Renal pelvis (tissue), 12 donors: ENCODE measurements at places on chromosomes 3 and 15. TPM values are rescaled to one million over a fixed set of nuclear protein-coding genes. Genes with fewer than 3 reads are reported as not detected.

GRCh38 chr3:129608087-129608935, 1.8 kb upstream of the PLXND1 start:
- DNase-seq, result no peak

- DNase-seq, result no peak
Observed at GRCh38 chr3:170762064-170762463, 107.9 kb downstream of the RPL22L1 start.

GRCh38 chr3:196320137-196320536, 2.1 kb upstream of the DYNLT2B start:
- no peak for DNase-seq

- no peak for DNase-seq
Observed at GRCh38 chr15:100216182-100216581, 125.6 kb downstream of the ADAMTS17 start.

GRCh38 chr15:64430000-64430735, 30.2 kb upstream of the ZNF609 start:
- DNase-seq, result peak; percentile 56

Gene NLGN1
- polyA plus RNA-seq, result 1.5 TPM

DNA sequence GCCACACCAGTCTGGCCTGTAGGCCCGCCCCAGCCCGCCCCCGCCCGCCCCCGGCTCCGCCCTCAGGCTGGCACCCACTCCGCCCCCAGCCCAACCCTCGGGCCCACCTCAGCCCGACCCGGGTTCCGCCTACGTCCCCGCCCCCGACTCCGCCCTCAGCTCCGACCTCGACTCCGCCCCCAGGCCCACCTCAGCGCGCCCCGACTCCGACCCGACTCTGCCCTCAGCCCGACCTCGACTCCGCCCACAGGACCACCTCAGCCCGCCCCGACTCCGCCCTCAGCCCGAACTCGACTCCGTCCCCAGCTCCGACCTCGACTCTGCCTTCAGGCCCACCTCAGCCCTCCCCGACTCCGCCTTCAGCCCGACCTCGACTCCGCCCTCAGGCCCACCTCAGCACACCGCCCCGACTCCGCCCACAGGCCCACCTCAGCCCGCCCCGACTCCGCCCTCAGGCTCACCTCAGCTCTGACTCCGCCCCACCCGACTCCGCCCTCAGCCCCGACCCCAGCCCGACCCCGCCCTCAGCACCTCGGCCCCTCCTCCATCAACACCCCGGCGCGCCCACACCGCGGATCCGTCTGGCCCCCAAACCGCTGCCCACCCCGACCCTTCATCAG, at the start of gene RAB43:
TSS of gene RAB43 (minus strand) at position 13 of the 620 bp plus-strand sequence. CDS start 315 bp downstream, outside the sequence.
- peak; percentile 93 for DNase-seq

- DNase-seq, result no peak
Observed at GRCh38 chr15:73053398-73053723, 1.1 kb downstream of the NEO1 start.

Gene CCR4
- polyA plus RNA-seq, result 0.28 TPM

- no peak for DNase-seq
Observed at GRCh38 chr3:188624828-188625227, 470.9 kb downstream of the LPP start.

GRCh38 chr3:61524933-61525332, 36.4 kb upstream of the PTPRG start:
- DNase-seq, result no peak

Gene LMAN1L
- not detected for polyA plus RNA-seq

- no peak for DNase-seq
Observed at GRCh38 chr3:187735383-187735782, 9.9 kb downstream of the BCL6 start.

- no peak for DNase-seq
Observed at GRCh38 chr3:105844704-105845103, 24.1 kb downstream of the CBLB start.

Gene CHL1
- polyA plus RNA-seq, result 15.9 TPM

Gene HHATL
- 0.48 TPM for polyA plus RNA-seq

DNA sequence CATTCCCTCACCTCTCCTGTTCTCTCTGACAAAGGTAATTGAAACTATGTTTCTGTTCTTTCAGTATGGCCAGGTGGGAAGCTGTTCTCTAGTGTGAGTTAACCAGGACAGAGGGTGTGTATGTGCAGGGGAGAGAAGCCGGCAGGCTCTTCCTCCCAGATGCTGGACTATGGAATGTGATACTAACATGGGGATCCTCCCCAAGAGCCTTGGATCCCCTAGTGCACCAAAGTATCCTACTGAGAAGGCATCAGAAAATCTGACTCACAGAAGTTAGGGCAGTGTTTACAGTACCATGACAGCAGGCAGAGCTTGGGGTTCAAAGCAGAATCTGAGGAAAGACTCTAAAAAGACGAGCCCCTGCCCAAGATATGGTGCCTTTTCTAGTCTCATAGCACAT, 123.1 kb downstream of the APBA2 start:
- no peak for DNase-seq

Gene GPR171
- polyA plus RNA-seq, result 0.15 TPM

DNA sequence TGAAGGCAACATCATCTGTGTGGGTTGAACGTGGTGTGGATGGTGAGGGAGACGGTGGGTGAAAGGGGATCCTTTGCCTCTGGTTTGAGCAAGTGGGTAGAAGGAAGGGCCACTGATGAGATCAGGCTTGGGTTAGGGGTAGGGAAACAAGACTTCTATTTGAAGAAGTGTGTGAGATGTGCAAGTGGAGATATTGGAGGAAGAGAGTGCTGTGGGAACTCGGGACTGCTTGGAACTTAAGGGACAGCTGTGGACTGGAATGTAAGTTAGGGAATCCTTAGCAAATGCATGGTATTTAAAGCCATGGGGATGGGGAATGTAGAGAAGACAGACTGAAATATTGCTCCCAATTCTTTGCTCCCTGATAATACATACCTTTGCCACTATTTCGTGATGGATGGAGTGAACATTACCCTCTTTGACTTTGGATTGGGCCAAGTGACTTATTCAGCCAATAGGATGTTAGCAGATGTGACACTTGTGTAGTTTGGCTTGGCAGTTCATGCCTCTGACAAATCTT, 30.2 kb upstream of the AMOTL2 start:
- no peak for DNase-seq

DNA sequence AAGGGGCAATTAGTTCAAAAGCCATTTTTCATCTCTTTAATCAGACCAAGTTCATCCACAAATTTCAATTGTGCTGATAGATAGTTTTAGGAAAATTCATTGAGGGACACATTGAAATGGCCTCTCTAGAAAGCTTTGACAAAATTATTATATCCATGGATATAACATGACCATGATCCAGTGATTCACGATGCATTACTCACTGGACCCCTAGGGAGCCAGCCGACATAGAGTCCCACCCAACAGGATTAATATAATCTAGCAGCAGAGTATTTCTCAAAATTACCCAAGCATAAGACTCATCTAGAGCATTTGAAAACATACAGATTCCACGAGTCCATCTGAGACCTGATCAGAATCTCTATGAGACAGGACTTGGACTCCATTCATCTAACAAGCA, 100.3 kb downstream of the FRMD5 start:
- DNase-seq, result no peak

DNA sequence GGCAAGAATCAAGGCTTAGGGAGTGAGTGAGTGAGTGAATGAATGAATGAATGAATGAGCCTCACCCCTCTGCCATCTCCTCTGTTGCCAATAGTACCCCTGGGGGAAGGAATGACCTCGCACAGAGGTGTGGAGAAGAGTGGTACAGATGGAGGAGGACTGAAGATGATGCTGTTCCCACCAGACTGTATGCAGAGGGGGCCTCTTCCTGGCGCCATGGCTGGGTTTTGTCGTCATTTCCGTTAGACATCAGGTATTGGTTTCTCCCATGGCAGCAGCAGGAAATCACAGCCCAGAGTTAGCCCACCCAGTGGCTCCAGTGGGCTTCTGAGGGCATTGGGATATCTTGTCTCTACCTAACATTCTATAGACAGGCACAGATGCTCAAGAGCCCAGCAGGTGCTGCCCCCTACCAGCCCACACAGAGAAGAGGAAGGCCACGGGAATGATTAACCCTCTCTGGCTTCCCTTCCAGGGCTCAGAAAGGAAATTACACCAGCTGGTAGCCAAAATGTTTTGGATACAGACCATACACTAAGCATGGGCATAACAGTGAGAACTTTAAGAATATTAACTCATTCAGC, 109.8 kb upstream of the SLC6A11 start:
- DNase-seq, result no peak

DNA sequence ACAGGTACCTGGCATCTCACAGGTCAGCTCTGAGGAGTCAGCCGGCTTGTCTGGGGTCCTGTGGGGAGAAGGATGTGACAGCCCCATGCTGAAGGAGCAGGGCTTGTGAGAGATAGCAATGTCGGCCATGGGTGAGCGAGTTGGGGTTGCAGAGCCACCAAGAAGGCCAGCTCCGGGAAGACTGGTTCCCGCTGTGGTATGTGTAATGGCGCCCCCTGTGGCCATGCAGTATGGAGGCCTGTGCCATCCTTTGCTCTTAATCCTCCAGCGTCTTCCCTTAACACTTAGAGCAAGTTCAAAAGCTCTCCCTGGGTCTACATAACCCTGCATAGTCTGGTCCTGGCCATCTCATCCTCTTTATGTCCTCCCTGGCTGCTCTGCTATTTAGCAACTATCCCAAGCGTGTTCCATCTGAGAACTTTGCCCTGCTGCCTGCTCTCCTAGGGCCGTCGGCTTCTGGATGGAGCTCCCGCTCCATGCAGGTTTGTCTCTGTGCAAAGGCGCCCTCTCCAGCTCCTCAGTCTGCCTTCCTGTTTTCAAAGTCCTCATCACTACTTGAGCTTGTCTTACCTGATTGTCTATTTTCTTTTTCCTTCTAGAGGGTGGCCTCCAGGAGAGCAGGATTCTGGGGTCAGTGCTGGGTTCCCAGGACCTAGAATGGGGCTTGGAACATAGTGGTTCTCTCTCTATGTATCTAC, 40.8 kb upstream of the IQCF6 start:
- DNase-seq, result no peak

DNA sequence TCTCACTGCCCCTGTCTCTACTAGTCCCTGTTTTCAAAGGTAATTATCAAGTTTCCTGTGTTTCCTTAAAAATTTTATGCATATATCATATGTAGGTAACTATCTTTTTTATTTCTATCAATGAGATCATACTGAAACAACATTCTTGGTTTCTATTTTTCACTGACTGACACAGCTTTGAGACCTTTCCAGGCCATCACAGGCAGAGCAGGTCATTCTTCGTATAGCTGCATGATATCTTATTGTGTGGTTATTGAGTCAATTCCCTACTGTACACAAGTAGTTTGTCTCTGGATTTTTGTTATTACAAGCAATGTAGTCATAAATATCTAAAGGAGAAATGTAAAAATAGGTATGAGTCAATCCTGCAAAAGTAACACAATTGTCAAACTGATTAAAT, 169.6 kb downstream of the CFAP20DC start:
- no peak for DNase-seq

GRCh38 chr15:76309601-76310330, 1.5 kb downstream of the ETFA start:
- DNase-seq, result no peak

Gene APH1B
- 15.7 TPM for polyA plus RNA-seq

Gene MITF
- 51.3 TPM for polyA plus RNA-seq

DNA sequence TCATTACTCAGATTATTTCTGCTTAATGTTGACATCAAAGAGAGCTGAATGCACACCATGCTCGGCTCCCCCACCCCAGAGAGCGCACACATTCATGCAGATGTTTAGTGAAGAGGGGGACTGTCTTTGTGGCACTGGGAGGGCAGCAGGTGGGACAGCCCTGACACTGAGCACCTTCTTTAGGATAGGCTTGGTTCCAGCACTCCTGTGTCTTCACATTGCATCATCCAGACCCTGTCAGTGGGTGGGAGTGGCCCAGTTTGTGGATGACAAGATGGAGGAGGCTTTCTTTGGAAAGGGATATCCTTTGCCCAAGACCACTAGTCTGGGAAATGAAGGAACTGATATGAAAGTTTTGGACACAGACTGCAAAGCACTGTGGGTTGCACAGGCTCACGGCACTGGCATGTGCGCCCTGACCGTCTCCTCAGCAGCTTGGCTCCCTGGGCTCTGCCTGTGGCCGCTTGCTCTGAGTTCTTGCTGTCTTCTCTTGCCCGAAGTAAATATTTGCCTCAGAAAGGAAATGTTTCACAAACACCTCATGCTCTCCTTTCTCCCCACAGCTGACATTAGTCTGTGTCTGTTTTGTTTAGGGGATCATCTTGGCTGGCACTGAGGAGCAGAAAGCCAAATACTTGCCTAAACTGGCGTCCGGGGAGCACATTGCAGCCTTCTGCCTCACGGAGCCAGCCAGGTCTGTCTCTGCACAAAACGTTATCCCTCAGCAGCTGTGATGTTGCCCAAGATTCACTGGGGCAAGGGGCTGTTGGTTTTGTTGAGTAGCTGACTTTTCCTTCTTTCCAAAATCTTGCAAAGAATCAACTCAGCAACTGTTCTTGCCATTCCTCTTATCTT, 16.6 kb downstream of the ACAD9 start:
- no peak for DNase-seq

- no peak for DNase-seq
Observed at GRCh38 chr3:20405744-20406143, 219.7 kb upstream of the SGO1 start.

Gene TRIM71
- 8.9 TPM for polyA plus RNA-seq

DNA sequence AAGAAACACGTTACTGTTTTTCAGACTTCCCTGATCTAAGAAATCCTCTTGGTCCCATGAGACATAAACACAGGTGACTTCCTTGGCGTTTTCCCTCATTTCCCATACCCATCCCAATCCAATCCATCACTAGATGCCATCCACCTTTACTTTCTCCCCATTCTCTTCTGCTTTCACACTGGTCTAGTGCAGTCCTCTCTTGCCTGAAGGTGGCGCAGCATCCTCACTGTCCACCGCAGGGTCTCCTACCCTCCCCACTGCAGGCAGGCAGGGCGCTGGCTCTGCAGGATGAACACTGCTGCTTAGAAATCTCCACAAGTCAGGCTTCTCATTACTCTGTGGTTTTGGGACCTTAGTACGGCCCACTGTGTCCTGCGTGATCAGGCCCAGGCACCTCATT, 58.2 kb downstream of the RAB7A start:
- peak; percentile 36 for DNase-seq

Gene ATP10A
- polyA plus RNA-seq, result 3.1 TPM

DNA sequence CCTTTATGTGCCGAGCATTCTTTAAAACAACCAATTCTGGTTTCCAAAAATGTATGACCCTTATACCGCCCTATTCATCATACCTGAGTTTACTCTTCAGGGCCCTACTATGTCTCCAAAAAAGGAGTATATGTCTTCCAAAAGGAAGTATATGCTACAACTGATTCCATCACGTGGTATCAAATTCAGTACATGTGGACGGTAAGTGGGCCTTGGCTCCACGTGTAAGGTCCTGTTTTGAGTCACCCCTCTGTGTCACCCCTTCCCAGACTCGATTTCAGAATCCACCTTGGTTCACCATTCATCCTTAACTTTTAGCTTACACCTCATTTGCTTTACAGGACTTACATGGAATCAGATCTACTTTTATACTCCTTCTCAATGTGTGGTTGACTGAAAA, 37.8 kb downstream of the ABHD2 start:
- DNase-seq, result no peak

Gene HAUS2
- 18.2 TPM for polyA plus RNA-seq

Gene MFSD1
- 48.1 TPM for polyA plus RNA-seq

DNA sequence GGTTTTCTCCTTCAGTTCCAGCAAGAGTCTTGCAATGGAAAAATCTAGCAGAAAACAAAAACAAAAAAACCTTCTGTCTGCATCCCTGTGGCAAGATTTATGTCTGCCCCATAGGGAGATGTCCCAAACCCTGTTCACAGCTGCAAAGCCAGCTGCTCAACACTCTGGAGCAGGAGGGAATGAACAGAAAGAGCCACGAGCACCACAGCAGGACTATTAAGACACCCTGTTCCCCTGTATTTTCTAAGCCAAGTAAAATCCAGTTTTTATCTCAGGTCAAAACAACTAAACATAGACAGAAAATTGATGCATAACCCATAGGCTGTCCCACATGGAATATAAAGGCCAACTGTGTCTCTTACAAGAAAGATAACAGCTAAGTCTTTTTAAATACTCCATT, 357.9 kb downstream of the LSAMP start:
- peak; percentile 33 for DNase-seq
